ENCODE measurements at places on chromosomes 16 and 17. TPM values are rescaled to one million over a fixed set of nuclear protein-coding genes. Genes with fewer than 3 reads are reported as not detected.

DNA sequence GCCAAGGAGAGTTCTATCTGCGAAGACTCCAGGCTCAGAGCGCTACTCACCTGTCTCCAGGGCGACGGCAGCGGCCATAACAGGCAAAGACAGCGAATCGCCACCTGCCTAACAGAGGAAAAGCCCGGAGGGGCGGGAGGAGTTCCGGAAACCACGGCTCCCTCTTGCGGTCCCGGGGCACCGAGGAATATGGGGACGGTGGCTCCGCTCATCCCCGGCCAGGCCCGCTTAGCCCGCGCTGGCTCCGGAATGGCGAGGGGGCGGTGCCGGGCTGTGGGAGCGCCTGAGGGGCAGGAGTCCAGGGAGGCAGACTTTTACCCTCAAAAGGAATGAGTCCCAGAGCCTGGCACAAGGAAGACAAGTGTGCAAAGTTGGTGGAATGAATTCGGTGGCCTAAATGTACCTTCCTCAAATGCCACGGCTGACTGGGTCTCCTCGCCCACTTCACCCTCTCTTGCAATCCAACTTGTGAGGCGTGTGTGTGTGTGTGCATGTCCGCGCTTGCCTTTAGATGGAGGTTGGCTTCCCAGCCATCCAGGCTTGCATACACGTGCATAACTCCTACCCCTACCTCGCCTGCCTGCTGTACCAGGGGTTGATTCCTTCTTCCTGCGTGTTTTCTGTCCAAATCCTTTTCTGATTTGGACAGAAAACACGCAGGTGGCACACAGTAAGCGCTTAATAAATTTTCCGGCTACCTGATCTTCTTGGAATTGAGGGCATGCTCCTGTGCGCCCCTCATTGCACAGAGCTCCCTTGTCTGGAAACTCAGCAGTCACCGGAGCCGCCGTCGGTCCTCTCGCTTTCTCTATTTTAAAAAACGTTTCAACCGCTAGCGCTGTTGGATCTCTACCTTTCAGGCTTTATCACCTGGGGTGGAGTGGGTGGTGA lies 3.5 kb downstream of the C17orf100 start:
- DNase-seq = no peak
- H3K27me3 ChIP-seq = no peaks in the 10 kb centered on the region
- peaks cover 5% of the 10 kb centered on the region for H3K4me1 ChIP-seq
- no peak overlapping the region for H3K27ac ChIP-seq
- no peak overlapping the region for H3K4me3 ChIP-seq

DNA sequence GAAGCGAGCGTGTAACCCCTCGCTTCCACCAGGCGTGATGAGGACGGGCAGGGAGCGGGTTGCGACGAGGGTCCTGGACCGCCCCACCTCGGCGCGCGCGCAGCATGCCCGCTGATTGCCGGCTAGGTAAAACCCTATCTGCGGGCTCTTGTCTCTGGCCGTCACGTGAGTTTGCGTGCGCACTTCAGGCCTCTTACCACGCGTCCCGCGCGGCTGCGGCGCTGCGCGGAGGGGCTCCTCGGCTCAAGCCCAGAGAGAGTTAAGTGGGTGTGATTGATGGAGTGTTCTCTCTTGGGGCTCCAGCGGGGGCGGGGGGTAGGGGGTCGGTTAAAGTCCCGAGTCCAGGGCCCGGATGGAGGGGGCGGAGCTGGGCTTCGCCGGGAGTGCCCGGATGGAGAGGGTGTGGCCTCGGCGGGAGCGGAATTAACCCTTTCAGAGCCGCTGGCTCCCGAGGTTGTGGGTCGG lies 7.9 kb downstream of the KDM6B start:
- peak overlapping the region; percentile 94 for H3K4me3 ChIP-seq
- H3K27ac ChIP-seq = peak overlapping the region; percentile 97
- H3K27me3 ChIP-seq = no peaks in the 10 kb centered on the region
- DNase-seq = peak; percentile 79

DNA sequence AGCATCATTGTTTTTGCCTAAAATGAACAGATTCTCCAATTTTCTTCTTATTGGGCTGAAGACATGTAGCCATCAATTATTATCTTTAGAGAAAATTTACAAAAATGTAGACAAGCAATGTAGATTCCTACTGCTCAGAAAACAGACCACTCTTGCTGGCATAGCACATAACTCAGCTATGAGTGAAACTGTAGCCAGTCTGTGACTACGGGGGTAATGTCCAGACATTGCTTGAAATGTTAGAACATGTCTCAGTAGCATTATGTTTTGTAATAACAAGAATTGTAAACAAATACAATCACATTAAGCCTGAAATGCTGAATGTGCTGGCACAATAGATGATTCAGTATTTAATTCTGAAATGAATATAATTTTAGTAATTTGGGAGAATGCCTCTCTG lies 265.7 kb upstream of the KCNJ16 start:
- no peak overlapping the region for H3K4me3 ChIP-seq
- no peaks in the 10 kb centered on the region for H3K4me1 ChIP-seq
- no peak overlapping the region for H3K27ac ChIP-seq
- no peaks in the 10 kb centered on the region for H3K27me3 ChIP-seq

DNA sequence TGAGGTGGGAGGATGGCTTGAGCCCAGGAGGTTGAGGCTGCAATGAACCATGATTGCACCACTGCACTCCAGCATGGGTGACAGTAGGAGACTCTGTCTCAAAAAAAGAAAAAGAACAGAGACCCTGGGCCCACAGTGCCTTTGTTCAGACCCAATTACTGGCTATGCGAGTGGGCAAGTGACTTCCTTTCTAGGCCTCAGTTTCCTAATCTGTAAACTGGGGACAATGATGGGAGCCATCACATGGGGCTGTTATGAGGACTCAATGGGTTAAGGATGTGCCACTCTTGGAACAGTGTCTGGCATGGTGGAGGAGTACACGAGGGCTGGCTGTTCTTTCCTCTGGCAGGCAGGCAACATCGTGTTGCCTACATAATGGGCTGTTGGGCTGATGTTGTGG lies 47.3 kb upstream of the NDRG4 start:
- H3K4me1 ChIP-seq = peaks cover 6% of the 10 kb centered on the region
- no peaks in the 10 kb centered on the region for H3K36me3 ChIP-seq
- no peak for DNase-seq
- H3K4me3 ChIP-seq = no peak overlapping the region

DNA sequence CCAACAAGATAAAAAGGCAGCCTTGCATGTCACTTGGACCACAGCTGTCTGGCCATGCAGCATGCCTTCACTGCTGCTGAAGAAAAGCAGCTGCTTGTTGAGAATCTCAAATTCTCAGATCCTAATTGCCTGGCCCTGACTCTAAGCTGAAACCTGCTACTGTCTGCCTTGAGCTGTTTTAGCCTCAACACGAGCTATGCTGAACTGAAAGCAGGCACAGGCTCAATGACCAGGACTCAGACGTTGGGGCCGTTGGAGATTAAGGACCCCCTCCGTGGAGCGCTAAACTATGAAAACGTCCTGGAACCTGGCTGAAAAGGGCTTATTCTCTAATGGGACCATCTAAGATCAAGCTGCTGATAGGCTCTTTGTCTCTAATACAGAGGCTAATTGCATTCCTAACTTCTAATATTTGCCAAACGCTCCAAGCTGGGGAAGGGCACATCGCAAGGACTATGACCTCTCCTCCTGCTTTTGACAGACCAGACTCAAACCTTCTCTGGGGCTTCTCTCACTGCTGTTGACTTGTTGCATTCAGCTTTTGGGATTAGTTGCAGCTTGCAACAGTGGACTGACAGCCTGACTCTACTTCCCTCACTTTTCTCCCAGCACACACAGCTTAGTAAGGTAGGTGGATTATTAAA lies 4.6 kb upstream of the PLK1 start:
- H3K36me3 ChIP-seq = peaks cover 6% of the 10 kb centered on the region
- no peak overlapping the region for H3K27ac ChIP-seq
- no peak for DNase-seq

DNA sequence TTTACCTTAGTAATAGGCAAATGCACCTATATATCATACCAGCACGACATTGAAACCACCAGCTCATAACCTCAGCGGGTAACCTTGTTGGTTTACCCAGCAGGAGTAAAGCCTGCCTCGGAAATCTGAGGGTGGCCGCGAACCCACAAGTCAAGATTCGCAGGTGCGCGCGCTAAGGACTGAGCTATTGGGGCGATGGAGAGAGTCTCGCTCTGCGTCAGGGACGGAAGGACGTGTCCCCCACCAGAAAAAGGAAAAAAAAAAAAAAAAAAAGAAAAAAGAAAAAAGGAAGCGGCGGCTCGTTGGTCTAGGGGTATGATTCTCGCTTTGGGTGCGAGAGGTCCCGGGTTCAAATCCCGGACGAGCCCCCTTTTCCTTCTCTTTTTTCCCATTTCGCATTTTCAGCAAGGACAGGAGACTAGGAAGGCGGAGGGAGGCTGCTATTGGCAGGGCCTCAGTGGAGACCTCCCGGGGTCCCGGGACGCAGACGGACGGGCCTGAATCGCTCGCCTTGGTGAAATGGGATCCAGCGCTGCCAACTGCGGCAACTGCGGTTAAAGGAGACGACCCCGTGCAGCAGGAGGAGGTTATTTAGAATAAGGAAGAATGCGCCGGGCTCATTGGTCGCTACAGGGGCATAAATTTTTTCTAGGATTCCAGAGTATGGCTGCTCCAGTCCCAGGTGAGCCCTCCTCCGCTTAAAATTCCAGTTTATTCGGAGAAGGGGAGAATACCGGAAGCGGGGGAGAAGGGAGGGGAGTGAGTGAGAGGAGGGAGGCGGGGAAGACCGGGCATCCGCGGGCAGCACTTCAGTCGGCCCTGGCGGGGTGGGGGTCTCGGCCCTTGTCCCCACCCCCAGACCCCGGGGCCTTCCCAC lies at the start of gene OR1F1:
Gene OR1F1 (plus strand): TSS at position 407 of the 877 bp plus-strand sequence.
- H3K27ac ChIP-seq = peak within 1 kb of the TSS; percentile 4
- H3K4me3 ChIP-seq = no peak within 1 kb of the TSS
- peak; percentile 81 for DNase-seq
- peaks cover 11% of the 10 kb centered on the region for H3K4me1 ChIP-seq
- no peaks in the 10 kb centered on the region for H3K36me3 ChIP-seq
- H3K27me3 ChIP-seq = no peaks in the 10 kb centered on the region

DNA sequence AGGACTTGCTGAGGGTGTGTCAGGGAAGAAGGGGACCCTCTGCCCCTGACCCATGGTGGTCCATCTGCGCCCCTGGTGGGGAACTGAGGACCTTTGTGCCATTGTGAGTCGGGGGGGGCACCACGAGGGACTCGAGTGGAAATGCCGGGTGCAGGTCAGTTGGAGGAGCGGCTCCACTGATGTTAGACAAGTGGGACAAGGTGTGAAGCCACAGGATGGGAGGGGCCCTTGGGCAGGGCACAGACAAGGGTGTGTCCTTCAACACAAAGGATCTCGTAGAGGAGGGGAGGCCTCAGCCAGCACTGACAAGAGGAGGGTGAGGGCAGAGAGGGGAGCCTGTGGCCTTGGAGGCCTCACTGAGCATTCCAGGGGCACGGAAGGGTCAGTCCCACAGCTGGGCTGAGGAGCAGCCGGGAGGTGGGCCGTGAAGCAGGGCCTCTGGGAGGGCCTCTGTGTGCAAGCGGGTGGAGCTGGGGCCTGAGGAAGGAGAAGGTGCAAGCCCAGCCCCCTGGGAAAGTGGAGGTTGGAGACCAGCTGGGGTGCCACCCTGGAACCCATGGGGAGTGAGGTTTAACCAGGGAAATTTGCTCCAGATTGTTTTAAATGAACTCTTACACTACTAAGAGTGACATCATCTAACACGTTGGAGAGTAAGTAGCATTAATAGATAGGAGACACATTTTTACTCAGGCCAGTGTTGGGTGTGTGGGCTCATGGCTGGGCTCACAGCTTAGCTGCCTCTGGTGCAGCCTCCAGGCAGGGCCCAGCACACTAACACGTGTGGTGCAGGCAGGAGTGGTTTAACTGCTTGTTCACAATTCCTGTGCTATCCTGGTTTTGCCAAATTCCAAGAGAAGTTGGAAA lies 27.9 kb downstream of the NARF start:
- H3K27me3 ChIP-seq = no peaks in the 10 kb centered on the region
- H3K4me3 ChIP-seq = no peak overlapping the region
- no peaks in the 10 kb centered on the region for H3K4me1 ChIP-seq
- peaks cover 39% of the 10 kb centered on the region for H3K36me3 ChIP-seq
- H3K27ac ChIP-seq = no peak overlapping the region

- H3K36me3 ChIP-seq = no peaks in the 10 kb centered on the region
- no peak overlapping the region for H3K27ac ChIP-seq
- no peak overlapping the region for H3K4me3 ChIP-seq
- DNase-seq = no peak
- no peaks in the 10 kb centered on the region for H3K27me3 ChIP-seq
- peaks cover 44% of the 10 kb centered on the region for H3K4me1 ChIP-seq
Observed at GRCh38 chr17:50036455-50037261, 19.3 kb upstream of the ITGA3 start.

GRCh38 chr17:51580869-51581268 lies 320.5 kb downstream of the UTP18 start:
- DNase-seq = no peak
- no peaks in the 10 kb centered on the region for H3K4me1 ChIP-seq
- H3K27me3 ChIP-seq = peaks cover 3% of the 10 kb centered on the region
- H3K36me3 ChIP-seq = no peaks in the 10 kb centered on the region
- no peak overlapping the region for H3K27ac ChIP-seq
- H3K4me3 ChIP-seq = no peak overlapping the region

- peaks cover 26% of the 10 kb centered on the region for H3K27me3 ChIP-seq
- DNase-seq = no peak
- no peaks in the 10 kb centered on the region for H3K36me3 ChIP-seq
- H3K4me1 ChIP-seq = no peaks in the 10 kb centered on the region
- no peak overlapping the region for H3K4me3 ChIP-seq
- no peak overlapping the region for H3K27ac ChIP-seq
Observed at GRCh38 chr16:83713597-83713996, 94.2 kb upstream of the HSBP1 start.

DNA sequence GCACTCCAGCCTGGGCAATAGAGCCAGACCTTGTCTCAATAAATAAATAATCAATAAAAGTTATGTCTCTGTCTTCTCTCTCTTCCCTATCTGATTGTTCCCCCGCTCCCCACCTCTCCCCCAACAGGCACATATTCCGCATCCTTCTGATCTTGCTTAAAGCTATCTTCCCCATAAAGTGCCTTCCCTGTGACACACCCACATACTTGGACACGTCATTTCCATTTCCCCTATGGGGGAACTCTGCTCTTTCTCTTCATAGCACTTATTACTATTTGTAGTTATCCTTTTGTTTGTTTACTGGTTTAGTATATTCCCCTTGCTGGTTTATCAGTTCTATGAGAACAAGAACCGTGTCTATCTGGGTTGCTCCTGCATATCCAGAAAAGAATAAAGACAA lies 14.9 kb downstream of the MYO1D start:
- no peak for DNase-seq
- no peak overlapping the region for H3K27ac ChIP-seq
- H3K27me3 ChIP-seq = no peaks in the 10 kb centered on the region
- H3K36me3 ChIP-seq = no peaks in the 10 kb centered on the region

The GAST gene
- not detected for total RNA-seq

The PRR35 gene
- not detected for total RNA-seq

The HSD11B2 gene
- total RNA-seq = 9.7 TPM

The ASGR2 gene
- total RNA-seq = 0.32 TPM

Measured in HCT116 (cell line).